Fibroblast of skin of abdomen (primary cell): ENCODE measurements at places on chromosomes 12 and 14.

- DNase-seq, result no peak
Observed at GRCh38 chr12:51460519-51460918, 35.9 kb downstream of the SLC4A8 start.

GRCh38 chr12:112844814-112845565 is 53.4 kb downstream of the RPH3A start:
- DNase-seq, result no peak

- peak; percentile 90 for DNase-seq
Observed at GRCh38 chr12:105253866-105254513, 18.0 kb upstream of the APPL2 start.

DNA sequence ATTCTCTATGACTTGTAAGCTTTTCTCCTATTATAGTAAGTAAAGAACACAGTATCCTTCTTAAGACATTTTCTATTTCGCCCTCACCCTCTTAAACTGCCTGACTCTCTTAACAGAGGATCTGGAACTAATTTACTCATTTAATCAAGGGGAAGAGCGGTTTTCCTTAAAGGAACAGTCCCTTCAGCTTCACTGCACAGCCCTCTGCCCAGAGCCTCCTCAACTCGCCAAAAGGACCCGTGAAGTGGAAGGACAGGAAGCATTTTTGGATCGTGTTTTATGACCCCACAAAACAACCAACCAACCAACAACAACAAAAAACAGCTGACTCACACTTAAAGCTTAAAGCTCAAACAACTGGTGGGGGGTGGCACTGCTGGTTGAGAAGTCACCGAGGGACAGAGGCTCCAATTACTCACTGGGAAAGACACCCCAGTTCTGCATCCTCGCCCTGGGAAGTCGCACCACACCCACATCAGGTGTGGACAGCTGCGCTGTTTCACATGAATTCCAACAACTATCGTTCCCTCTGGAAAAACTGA is 35.7 kb downstream of the NID2 start:
- peak; percentile 81 for DNase-seq

GRCh38 chr12:75550401-75551240 is 39.2 kb upstream of the KRR1 start:
- peak; percentile 40 for DNase-seq

DNA sequence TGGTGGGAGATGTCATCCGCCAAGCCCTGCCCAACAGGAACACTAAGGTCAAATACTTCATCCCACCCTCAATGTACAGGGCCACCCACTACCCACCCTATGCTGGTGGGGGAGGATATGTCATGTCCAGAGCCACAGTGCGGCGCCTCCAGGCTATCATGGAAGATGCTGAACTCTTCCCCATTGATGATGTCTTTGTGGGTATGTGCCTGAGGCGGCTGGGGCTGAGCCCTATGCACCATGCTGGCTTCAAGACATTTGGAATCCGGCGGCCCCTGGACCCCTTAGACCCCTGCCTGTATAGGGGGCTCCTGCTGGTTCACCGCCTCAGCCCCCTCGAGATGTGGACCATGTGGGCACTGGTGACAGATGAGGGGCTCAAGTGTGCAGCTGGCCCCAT is 3.5 kb downstream of the B3GNT4 start:
- no peak for DNase-seq

- peak; percentile 52 for DNase-seq
Observed at GRCh38 chr14:80055667-80056496, 155.4 kb downstream of the DIO2 start.

DNA sequence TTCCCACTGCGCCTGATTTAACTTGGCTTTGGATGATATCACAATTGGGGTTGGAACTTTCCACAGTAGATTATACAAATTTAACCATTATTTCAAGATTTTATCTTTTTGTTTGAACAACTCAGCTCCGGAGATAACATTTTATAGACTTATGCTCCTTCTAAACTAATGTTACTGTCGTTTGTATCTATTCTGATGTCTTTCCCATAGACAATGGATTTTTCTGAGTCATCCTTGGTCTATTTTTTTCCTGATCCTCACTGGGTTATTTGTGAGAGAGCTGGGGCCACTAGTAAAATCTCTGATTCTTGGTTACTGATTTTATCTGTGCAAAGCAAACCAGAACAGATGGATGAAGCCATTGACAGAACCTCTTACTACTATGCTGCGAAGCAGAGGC is 175.1 kb downstream of the SLC38A4 start:
- DNase-seq, result no peak

- no peak for DNase-seq
Observed at GRCh38 chr14:81245771-81246170, 25.0 kb upstream of the GTF2A1 start.

GRCh38 chr14:30691751-30692398 is 69.8 kb downstream of the SCFD1 start:
- DNase-seq, result no peak

DNA sequence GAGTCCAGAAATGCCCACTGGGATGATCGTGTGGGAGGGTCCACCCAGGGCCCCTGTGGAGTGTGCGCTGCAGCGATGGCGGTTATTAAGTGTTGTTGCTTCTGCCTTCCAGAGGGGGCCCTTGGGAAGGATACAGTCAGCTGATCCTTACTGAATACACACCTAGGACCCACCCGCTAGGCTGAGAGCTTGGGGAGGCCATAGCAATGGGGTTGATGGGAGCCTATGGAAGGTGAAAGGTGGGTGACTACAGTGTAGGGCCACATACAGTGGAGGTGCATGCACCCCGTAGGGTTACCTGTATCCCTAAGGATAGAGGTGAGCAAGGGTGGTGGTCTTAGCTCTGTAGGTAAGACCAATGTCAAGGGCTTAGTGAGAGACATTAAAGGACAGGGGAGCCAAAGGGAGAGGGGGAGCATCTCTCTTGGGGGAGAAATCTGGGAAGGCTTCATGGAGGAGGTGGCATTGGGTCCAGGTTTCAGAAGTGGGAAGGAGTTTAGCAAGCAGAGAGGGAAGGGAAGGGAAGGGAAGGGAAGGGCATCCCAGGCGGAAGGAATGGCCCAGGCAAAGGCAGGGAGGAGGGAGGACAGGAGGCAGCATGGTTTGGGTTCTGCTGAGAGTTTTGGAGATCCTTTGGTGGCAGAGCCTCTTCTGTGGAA is 73.1 kb upstream of the RIN3 start:
- DNase-seq, result no peak

- DNase-seq, result no peak
Observed at GRCh38 chr14:71163842-71164629, 256.8 kb downstream of the PCNX1 start.

GRCh38 chr14:96965885-96966595 is 168.9 kb downstream of the VRK1 start:
- DNase-seq, result no peak

- peak; percentile 80 for DNase-seq
Observed at GRCh38 chr12:76037130-76038103, 5.8 kb upstream of the PHLDA1 start.

DNA sequence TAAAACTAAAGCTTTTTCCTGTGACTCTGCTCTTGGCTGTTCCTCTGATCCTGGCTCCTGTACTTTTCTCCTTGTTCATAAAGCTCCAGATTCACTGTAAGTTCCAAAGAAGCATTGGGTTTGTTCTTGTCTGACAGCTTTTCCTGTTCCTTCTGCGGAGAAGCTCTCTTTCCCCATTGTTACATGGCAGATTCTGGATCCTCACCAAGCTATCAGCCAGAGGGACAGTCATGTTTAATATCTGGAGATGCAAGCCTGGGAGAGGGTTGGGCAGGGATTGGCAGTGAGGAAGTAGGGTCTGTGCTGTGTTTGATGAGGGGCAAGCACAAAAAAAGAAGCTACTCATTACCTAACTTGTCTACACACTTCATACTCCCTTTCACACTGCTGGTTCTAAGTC is 107.9 kb downstream of the AKAP6 start:
- DNase-seq, result no peak

DNA sequence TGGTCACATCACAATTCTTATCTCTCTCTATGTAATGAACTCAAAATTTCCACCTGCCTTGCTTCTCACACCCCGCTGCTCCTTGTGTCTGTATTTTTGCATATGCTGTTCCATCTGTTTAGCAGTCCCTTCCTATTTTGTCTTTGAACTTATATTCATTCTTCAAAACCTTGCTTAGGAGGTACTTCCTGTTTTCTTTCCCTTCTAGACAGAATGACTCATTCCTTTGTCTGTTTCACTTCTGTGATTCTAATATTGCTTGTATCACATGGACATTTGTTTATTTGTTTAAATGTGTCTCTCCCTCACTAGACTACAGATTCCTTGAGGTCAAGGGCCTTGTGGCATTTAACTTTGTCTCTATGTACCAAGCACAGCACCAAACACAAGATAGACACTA is 424.2 kb downstream of the ETNK1 start:
- DNase-seq, result no peak

DNA sequence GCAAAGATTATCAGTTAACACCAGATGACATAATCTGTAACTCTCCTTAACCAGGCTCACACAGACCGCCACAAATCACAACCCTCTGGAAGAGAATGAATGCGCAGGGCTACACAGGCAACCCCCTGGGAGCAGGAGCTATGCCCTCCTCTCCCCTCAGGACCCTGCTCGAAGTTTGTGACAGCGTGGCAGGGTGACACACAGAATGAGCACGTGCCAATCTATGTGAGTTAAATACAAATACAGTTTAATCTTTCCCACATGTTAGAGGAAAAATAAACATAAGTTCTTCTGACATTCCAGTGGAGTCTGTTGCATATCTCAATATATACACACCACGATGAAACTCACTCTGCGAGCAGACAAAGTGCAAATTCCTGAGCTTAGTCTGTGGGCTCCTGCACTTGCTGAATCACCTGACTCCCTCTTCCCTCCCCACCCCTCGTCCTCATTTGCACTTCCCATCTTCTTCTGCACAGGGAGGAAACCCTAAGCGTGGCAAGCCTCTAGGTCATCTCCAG is 37.6 kb downstream of the BCAT1 start:
- DNase-seq, result peak; percentile 92

GRCh38 chr12:70482764-70483163 is 116.7 kb downstream of the KCNMB4 start:
- no peak for DNase-seq

GRCh38 chr14:77109656-77110055 is 11.6 kb downstream of the CIPC start:
- DNase-seq, result no peak

- no peak for DNase-seq
Observed at GRCh38 chr12:108914121-108914531, 34.2 kb downstream of the DAO start.

GRCh38 chr12:125013816-125014442 is 20.5 kb downstream of the BRI3BP start:
- no peak for DNase-seq

- DNase-seq, result peak; percentile 97
Observed at GRCh38 chr14:51604073-51604472, 47.6 kb upstream of the FRMD6 start.

DNA sequence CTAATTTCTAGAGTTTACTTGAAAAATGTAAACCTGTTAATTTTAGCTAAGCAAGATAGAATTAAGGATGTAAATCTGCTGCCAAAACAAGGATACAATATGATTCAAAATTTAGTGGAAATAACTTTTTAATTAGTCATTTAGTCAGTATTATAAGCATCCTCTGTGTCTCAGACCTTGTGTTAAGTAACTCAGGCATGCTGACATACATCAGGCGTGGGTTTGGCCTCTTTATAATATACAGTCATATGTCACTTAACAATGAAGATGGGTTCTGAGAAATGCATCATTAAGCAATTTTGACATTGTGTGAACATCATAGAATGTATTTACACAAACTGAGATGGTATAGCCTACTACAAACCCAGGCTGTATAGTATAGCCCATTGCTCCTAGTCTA is 386.9 kb downstream of the ZFP36L1 start:
- peak; percentile 94 for DNase-seq

GRCh38 chr14:52119030-52119429 is 50.2 kb upstream of the NID2 start:
- no peak for DNase-seq

DNA sequence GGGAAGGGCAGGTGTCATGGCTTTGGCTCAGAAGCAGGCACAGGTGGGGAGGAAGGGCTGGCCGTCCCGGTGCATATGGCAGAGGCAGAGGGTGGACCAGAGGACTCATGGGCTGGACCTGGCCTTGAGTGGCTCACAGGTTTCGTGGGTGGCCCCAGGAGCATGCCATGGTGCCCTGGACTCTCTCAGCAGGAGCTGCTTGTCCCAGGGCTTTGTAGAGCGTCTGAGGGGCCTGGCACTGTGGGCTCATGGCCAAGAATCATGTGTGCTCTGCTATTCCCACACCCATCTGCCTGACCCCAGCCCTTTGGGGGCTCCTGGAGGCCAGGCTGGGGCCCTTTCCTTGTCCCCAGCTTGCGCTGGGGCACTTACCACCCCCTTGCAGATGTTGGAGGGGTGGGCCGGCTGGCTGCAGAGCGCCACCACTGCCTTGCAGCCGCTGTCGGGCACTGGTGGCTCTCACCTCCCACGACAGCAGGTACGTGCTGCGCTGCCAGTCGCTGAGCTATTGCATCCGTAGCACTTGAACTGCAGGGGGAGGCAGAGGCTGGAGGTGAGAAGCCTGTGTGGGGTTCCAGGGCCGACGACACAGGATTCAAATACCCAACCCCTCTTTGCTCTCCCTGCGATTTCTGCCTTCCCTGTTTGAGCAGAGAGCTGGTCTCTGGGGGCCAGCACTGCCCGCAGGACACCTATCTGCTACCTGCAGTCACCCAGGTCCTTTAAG is 187.4 kb upstream of the PRMT8 start:
- no peak for DNase-seq

DNA sequence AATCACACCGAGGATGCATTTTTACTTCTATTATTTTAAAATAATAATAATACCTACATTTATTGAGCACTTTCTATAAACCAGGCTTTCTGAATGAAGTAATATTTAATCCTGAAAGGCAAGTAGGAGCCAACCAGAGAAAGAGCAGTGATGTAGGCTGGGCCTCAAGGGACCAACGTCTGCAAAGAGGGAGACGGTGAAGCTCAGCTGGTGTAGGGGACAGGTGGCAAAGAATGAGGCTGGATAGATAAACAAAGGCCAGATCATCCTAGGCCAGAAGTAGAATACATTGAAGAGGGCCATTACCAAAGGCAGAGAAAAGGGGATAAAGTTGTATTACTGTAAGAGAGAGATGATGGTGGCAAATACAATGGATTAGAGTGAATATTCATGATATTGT is 810 bp upstream of the TMBIM4 start:
- DNase-seq, result no peak

- no peak for DNase-seq
Observed at GRCh38 chr14:37088356-37089215, 83.8 kb downstream of the SLC25A21 start.

GRCh38 chr12:114122016-114122415 is 155.9 kb upstream of the RBM19 start:
- DNase-seq, result no peak

DNA sequence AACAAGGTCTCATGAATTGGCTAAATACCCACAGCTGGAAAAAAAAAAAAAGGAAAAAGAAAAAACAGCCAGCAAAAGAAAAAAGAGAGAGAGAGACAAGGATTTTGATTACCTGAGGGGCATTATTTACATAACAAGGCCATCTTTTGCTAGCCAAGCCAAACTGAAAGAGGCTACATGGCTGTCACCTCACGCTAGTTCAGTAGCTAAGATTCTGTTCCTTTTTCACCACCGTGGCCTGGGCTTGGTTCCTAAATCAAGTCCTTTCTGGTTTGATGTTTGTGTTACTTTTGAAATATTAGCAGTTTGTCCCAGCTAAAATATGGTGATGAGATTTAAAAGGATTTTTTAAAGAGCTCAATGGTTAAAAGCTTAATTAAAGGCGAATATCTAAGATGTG is 2.0 kb upstream of the SDS start:
- no peak for DNase-seq

GRCh38 chr14:21852061-21852664 is 178.5 kb upstream of the OR4E1 start:
- peak; percentile 6 for DNase-seq
